Activated CD4-positive, alpha-beta T cell treated with anti-CD3 and anti-CD28 coated beads, Interleukin-2, amount 50 U/mL, for 4 hours (primary cell): ENCODE measurements at places on chromosomes 4 and X.

DNA sequence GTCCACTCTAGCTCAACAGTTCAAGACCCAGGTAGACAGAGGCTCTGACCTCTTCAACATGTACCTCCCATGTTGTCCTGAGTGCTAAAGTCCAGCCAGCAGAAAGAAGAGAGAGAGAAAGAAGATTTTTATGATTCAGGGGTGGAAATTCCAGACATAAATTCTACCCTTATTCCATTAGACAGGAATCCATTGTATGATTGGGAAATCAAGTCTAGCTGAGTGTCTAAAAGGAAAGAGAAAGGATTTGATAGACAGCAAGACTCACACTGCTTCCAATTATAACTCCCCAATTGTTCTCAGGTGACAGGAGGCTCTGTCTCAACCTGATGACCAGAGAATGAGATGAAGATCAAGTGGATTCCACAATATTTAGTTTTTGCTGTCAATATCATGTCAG lies 27.9 kb upstream of the PGM2 start:
- no peak for DNase-seq

DNA sequence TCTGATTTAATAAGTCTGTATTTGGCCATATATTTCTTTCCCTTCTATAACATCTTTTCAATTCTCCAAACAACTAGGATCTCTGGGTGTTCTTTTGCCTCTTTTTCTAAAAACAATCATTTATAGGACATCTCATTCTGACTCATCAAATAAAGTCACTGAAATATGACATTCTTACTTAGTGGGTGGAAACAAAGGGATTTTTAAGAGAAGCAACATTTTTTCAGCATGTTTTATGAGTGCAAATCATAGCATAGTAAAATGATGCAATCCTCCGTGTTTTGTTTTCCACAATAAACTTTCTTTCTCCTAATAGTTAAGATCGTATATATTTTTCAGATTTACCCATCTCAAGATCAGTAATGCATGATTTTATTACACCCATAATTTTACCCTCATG lies 179.8 kb downstream of the SPCS3 start:
- DNase-seq, result no peak

DNA sequence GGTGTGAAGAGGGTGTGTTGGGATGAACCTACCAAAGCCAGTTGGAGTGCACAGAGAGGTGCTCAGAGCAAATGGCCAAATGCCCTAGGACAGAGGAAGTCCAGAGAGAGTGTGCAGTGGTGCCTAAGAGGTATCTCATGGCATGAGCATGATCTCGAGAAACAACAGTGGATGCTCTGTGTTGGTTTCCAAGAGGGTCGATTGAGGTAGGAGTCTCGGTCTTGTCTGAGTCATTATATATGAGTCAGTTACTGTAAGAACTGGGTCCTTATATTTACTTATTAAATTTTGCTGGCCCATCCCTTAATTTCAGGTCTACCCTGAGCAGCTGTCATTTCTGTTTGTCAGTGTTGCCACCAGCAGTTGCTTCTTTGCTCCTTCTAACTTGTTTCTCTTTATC lies 86.6 kb upstream of the TMEM150C start:
- no peak for DNase-seq

DNA sequence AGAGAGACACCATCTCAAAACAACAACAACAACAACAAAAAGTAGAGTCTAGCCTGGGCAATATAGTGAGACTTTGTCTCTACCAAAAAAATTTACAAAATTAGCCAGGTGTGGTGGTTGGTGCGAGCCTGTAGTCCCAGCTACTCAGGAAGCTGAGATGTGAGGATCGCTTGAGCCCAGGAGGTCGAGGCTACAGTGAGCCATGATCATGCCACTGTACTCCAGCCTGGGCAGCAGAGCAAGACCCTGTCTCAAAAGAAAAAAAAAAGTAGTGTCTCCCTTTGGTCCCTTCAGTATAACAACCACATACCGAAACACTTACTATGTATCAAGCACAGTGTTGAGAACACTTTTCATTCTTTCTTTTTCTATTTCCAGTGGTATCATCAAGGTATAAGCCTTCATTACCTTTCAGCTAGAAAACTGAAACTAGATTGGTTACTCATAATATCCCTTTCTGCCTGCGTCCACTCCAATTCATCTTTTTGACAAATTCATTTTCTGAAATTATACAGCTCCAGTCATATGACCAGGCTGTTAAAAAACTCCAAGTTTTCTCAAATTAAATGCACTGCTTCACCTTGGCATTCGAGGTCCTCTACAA lies 54.1 kb downstream of the RPS6KA3 start:
- DNase-seq, result no peak

- DNase-seq, result no peak
Observed at GRCh38 chr4:5826437-5827107, 66.3 kb downstream of the CRMP1 start.
